ENCODE measurements at places on chromosomes 1 and 21. TPM values are rescaled to one million over a fixed set of nuclear protein-coding genes. Genes with fewer than 3 reads are reported as not detected.

The PGLYRP4 gene
- total RNA-seq: not detected

The FOXO6 gene
- not detected for total RNA-seq

The VTCN1 gene
- total RNA-seq: not detected

The RHBDL2 gene
- 0.36 TPM for total RNA-seq

The PCSK9 gene
- total RNA-seq: under 0.01 TPM

The LRRIQ3 gene
- 1.8 TPM for total RNA-seq

The GUCA2A gene
- total RNA-seq: not detected

The HSD3B1 gene
- not detected for total RNA-seq

The THEMIS2 gene
- total RNA-seq: 4.5 TPM

The TRAF3IP3 gene
- total RNA-seq: not detected

Data from IMR-90 (cell line).